ENCODE measurements at places on chromosomes 3 and 15.

DNA sequence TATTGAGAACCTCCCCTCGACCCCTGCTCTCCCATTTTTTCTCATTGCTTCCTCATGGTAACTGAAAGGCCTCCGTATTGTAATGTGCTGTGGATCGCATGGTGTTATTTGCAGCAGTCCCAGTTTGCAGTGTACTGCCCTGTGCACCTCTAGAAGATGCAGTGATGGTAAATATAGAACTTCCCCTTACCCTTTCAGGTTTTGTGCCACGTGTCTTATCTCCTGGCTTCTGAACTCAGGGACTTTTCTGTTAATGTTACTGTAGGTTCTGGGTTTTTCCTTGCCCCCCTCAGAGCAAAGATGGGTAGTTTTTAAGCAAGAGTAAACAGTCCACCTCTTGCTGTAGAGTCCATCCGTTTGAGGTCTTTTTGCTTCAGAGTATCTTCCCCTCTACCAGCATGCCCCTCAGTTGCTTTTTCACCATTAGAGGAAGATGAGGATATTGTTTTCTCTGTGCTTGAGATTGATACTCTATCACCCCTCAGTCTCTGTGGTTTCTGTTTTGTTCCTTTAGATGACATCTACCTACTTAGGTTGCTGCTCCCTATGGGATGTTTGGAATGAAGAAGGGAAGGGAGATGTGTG is 22.4 kb downstream of the CHD2 start:
- DNase-seq, result no peak

- no peak for DNase-seq
These were observed 38.7 kb upstream of the CSPG5 start for GRCh38 chr3:47617086-47618010.

- no peak for DNase-seq
These were observed 136.7 kb upstream of the WNT5A start for GRCh38 chr3:55623786-55624185.

DNA sequence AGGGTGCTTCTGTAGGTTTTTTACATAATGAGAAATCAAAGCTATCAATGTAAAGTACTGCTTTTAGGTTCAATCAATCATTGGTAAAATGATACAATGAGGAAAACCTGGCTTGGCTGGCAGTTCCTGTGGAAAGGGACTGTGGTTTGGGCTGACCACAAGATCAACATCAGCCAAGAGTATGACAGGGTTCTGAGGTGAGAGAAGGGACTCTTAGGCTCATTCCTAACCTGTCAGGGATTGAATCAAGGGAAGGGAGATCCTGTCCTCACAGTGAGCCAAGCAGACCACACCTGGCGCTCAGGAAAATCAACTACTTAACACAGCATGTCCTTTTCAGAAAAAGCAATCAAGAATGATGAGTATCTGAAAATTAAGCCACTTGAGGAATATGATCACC is 111.1 kb downstream of the MAGI1 start:
- DNase-seq, result no peak

DNA sequence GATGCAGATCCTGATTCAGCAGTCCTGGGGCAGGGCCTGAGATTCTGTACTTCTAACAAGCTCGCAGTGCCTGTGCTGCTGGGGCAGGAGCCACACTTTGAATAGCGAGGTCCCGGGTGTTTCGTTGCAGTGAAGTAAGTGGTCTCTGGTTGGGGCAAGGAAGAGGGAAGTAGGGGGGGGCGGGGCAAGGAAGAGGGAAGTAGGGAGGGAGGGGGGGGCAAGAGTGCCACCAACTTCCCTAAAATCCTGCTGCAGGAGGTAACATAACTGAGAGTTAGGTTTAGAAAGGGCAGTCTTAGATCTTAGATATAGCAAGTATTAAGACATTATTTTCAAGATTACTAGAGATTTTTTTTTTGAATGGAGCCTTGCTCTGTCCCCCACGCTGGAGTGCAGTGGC is 35.5 kb downstream of the CRTAP start:
- DNase-seq, result no peak

Data from SIG-M5 (cell line).